ENCODE measurements at places on chromosomes 5 and 9. TPM values are rescaled to one million over a fixed set of nuclear protein-coding genes. Genes with fewer than 3 reads are reported as not detected.

The SLC46A2 gene
- not detected for total RNA-seq

The CDH9 gene
- total RNA-seq = not detected

The SLC6A3 gene
- 0.08 TPM for total RNA-seq

The ADCY2 gene
- total RNA-seq = not detected

The SIT1 gene
- total RNA-seq = 202 TPM

The CDC25C gene
- 19.0 TPM for total RNA-seq

The GRXCR2 gene
- not detected for total RNA-seq

The TEK gene
- not detected for total RNA-seq

All from activated CD4-positive, alpha-beta T cell treated with anti-CD3 and anti-CD28 coated beads, Interleukin-2, amount 10 ng/mL, durations not matched to agents 7 days and 5 days (primary cell).